Ureter (tissue), 1 donor: ENCODE measurements at places on chromosomes 3 and 15.
A peak's percentile ranks its signal among the peaks of the same experiment; 100 is the strongest.

- no peak for DNase-seq
Measured at GRCh38 chr15:22815766-22816165, 22.7 kb upstream of the NIPA2 start.

- no peak for DNase-seq
Measured at GRCh38 chr3:184016169-184016570, 1.5 kb downstream of the ABCC5 start.

DNA sequence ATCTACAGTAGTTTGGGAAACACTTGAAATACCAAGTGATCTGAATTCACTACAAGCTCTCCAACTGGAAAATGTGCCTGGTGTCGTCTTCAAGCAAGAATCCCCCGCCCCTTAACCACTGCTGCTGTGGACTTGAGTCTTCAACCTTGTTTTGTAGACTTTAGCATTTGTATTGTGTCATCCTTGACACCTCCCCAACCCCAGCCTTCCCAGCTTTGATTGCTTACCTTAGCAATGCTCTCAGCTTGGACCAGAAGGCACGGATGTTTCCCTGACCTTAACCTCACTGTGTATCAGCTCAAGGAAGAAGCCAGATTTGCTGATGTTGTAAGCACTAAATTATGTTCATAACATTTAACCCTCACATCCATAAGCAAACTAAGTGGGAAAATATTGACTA is 146.4 kb downstream of the IGF1R start:
- DNase-seq = peak; percentile 36

DNA sequence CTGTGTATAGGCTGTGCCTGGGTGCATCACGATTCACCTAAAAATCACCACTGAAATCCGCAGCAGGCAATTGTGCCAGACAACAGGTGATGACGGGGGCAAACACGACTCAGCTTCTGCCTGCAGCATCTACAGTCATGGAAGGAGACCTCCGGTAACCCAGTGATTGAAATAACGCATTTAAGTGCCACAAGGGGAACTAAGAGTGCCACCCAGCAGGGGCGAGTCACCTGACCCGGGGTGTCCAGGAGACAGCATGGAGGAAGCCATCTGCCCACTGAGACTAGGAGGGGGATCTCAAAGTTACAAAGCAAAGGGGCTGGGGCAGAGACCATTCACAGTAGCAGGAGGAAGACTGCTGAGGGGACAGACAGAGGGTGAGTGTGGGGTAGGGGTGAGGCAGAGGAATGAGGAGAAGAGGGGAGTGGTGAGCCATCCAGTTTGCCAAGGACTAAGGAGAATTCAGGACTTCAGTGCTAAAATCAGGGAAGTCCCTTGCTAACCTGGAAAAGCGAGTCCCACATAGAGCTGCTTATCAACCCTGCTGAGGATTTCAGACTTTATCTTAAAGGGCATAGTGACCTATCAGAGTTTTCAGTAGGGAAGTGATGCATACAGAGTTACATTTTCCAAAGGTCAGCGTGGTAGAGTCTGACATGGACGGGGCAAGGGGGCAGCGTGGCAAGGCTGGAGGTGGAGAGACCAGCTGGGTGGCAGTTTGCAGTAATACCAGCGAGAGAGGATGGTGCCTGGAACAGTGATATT is 256.7 kb upstream of the HES1 start:
- DNase-seq = no peak

DNA sequence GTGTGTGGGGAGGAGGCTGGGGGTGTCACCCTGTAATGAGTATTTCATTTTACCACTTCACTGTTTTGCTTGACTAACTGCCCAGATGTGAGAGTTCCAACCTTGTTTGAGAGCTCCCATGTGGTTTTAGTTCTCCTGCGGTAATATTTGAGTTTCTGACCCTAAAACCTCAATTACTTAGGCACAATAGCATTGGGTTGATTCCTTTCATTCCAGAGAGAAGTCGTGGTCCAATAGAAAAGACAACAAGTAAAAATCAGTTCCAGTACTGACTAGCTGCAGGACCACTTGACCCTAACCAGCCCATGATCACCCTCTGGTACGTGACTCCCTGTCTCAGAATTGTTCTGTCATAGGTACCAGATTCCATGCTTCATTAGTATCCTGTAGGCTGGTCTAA is 630.4 kb downstream of the CADM2 start:
- DNase-seq = no peak

- DNase-seq = no peak
Measured at GRCh38 chr3:39502838-39503145, 35.3 kb downstream of the MOBP start.

DNA sequence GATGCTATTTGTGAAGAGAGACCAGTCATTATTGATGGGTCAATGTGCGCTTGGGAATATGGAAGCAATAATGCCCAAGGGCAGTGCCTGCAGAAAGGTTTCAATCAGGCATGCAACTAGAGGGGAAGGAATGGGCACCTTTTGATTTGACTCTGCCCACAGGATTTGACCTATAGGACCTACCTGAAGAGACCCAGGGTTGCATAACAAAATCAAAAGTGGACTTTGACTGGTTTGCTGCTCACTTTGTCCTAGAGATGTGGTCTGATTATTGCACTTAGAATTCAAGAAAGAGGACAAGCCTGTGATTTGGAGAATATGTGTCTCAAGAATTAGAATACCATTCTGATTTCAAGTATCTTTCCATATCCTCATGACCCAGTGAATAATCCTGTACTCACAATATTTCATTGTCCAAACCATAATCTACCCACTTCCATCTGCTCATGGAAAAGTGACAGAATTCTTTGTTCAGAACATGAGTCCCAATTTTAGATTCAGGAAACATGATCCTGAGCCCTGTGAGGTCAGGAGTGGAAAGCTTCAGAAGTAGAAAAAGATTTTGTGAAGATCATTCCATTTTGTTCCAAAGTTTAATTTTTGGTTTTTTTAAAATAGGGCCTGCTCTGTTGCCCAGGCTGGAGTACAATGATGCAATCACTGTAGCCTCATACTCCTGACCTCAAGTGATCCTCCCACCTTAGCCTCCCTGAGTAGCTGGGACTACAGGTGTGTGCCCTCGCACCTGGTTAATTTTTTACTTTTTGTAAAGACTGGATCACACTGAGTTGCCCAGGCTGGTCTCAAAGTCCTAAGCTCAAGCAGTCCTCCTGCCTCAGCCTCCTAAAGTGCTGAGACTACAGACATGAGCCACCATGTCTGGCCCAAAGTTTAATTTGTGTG is 151.3 kb upstream of the NR2E3 start:
- no peak for DNase-seq

DNA sequence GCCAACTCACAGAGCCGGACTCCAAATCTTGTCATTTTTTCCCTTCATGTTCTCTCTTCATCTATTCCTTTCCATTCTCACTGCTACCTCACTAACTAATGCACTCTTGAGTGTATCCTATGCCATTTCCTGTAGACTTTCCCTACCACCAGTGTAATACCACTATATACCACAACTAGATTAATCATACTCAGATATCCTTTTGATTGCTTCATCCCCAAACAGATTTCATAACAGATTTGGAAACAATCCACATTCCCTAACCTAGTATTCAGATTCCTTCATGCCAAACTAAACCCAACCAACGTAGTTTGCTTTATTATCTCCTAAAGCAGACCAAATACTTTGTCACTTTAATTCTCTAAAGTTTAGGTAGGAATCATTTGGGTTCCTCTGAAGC is 2.6 kb upstream of the PLOD2 start:
- DNase-seq = no peak

DNA sequence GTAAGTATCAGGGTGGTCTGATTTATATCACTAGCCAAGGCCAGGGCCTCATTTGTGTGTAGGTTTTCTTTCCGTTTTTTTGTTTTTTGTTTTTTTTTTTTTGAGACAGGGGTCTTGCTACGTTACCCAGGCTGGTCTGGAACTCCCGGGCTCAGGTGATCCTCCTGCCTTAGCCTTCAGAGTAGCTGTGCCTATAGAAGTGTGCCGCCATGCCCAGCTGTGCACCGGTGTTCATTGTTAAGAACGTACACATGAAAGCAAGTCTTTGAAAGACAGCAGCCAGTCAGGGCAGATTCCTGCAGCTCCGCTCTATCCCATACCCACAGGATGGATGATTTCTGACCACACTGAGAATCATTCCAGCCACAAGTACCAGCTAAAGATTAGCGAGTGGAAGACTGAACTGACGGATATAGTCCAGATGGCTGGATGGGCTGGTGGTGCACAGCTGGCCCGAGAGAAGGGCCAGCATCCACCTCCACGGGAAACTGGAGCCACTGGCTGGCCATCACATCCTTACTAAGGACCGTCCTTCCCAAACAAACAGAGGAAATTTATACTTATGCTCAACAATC is 95.4 kb downstream of the PCSK6 start:
- peak; percentile 17 for DNase-seq

GRCh38 chr3:46888705-46889104 is 11.2 kb downstream of the PTH1R start:
- no peak for DNase-seq

DNA sequence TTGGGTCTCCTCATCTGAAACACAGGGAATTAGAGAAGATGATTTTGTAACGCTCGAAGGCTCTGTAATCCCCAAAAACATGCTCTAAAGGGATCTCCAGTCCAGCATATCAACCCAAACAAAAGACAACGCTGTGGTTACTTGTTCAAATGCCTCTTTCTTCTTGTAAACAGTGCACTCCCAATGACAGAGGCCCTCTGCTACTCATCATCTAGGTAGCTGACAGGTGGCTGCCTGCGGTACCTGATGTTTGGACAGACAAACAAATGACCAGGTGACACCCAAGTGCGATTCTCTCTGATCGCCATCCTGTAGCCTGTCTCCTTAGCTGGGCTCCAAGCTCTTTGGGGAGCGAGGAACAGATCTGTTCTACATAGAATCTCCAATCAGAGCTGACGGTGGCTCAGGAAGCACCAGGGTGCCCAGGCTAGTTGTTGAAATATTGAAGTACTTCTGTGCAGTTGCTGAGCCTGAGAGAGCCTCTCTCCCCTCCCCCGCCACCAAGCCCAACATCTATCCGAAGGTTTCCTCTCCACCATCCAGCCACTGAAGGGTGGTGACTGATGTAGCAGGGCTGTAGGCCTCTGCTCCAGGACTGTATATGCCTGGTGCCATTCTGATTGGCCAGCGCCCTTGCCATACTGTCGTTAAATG is 238.7 kb downstream of the XXYLT1 start:
- DNase-seq = no peak

GRCh38 chr3:53493595-53493962 is 832 bp upstream of the CACNA1D start:
- DNase-seq = no peak

DNA sequence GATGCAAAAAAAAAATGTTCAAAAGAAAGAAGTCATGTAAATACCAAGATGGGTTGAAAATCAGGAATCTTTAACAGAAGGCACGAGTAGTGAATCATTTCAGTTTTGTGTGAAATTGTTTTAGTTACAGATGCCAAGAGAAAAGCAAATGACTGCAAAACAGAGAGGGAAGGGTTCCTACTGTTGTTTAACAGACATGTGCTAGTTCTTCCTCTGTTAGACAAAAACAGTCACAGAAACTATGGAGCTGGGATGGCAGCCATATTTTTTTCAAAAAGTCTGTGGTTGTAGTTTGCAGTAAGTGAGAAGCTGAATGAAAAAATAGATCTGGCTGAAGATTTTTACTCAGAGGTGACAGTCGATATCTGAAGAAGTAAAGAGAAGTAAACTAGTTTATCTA is 511.9 kb downstream of the ZIC1 start:
- DNase-seq = no peak

DNA sequence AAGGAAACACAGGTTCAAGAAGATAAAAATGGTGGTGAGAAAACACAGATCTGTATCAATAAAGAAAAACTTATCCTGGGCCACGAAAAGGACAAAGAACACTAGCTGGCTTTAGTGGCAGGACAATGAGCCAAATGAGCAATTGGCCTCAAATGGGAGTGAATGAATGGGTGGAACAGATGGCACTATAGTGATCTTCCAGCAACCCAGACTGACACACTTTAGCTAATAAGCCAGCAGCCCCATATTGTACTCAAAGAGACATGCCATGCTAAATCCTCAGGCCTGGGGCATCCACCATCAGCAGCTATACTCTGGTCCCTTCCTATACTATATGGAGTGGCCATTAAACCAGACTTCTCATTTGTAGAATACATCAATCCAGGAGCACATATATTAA is 60.0 kb upstream of the GADL1 start:
- no peak for DNase-seq

DNA sequence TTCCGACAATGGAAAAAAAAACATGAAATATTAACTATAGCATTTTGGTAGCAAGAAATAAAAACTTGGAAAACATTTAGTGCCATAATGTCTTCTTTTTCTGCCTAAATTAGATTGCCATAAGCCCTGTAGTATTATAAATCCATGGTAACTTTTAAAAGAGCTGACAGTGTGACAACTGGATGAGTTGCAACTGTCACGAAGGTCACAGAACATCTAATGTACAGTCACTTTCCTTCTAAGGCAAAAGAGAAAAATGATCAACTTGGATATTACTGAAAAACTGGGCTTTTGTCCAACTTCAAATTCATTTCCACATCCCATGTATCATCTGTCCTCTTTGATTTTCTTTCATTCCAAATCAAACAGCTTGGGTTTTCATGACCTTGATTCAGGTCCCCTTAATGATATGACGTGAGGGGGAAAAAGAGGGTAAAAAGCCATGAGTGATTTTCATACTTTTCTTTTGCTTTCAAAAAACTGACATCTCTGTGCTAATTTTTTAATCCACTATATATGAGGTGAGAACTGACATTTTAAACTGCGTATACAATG is 602 bp downstream of the CPB1 start:
- no peak for DNase-seq

DNA sequence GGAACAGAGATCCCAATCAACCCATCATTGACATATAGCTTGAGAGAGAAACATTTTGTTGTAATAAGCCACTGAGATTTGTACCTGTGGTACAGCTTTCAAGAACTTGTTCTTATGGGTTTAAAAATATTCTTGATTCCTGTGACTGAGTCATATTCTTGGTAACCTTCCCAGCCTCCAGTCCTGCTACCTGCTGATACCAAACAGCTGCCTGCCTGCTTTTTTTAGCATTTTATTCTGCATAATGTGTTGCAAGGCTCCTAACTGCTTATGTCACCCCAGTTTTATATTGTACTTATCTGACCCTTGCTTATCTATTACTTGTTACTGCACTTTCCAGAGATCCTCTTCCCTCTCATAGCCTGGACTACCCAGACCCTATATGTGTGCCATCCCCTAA is 349.3 kb upstream of the SOX2 start:
- DNase-seq = no peak

DNA sequence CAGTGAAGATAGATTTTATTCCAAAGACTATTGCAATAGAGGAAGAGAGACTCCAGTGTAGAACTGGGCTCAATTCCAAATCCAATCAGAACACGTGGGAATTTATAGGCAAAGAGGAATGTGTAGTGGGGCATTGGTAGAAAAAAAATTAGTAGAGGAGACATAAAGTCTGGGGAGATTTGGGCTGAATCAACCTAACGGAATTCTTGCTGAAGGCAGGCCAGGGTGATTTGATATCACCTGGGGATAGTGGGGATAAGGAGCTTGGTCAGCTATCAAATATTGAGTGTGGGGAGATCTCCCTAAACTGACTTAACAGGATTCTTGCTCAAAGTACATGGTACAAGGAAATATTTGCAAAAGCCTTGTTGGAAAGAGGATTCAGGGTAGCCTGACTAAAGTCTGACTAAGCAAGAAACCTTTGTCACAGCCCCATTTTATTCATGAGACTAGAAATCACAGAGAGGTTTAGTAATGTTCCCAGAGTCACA is 29.6 kb downstream of the SST start:
- DNase-seq = no peak
